Activated CD8-positive, alpha-beta T cell treated with anti-CD3 and anti-CD28 coated beads, Interleukin-2, amount 10 ng/mL, durations not matched to agents 7 days and 5 days (primary cell): ENCODE measurements at places on chromosomes 7 and 10. TPM values are rescaled to one million over a fixed set of nuclear protein-coding genes. Genes with fewer than 3 reads are reported as not detected.

- H3K4me1 ChIP-seq, result no peaks in the 10 kb centered on the region
- no peaks in the 10 kb centered on the region for H3K27me3 ChIP-seq
- H3K36me3 ChIP-seq, result no peaks in the 10 kb centered on the region
Observed at GRCh38 chr10:66273966-66274519, 651.8 kb upstream of the LRRTM3 start.

IFIT1 gene
- 31.8 TPM for total RNA-seq

SGCE gene
- not detected for total RNA-seq

FZD1 gene
- 0.26 TPM for total RNA-seq

- no peak overlapping the region for H3K4me3 ChIP-seq
- peaks cover 18% of the 10 kb centered on the region for H3K27me3 ChIP-seq
- no peak overlapping the region for H3K27ac ChIP-seq
- no peaks in the 10 kb centered on the region for H3K36me3 ChIP-seq
- H3K4me1 ChIP-seq, result no peaks in the 10 kb centered on the region
- no peak for DNase-seq
Observed at GRCh38 chr10:98020784-98021183, 9.6 kb downstream of the CRTAC1 start.

GRCh38 chr7:664997-665735 lies 61.3 kb upstream of the DNAAF5 start:
- peaks cover 9% of the 10 kb centered on the region for H3K36me3 ChIP-seq
- no peak overlapping the region for H3K4me3 ChIP-seq
- H3K27me3 ChIP-seq, result no peaks in the 10 kb centered on the region
- H3K27ac ChIP-seq, result peak overlapping the region; percentile 15
- no peak for DNase-seq
